ENCODE measurements at places on chromosomes 3 and 15. TPM values are rescaled to one million over a fixed set of nuclear protein-coding genes. Genes with fewer than 3 reads are reported as not detected.
A peak's percentile ranks its signal among the peaks of the same experiment; 100 is the strongest.

GRCh38 chr15:34782901-34783300, 12.4 kb downstream of the ACTC1 start:
- H3K4me1 ChIP-seq: no peaks in the 10 kb centered on the region
- no peak overlapping the region for H3K4me3 ChIP-seq
- no peaks in the 10 kb centered on the region for H3K36me3 ChIP-seq
- H3K27me3 ChIP-seq: no peaks in the 10 kb centered on the region
- no peak for DNase-seq
- no peak overlapping the region for H3K27ac ChIP-seq

GRCh38 chr15:32683906-32684584, 33.8 kb upstream of the GREM1 start:
- H3K27ac ChIP-seq: no peak overlapping the region
- no peak overlapping the region for H3K4me3 ChIP-seq
- H3K27me3 ChIP-seq: no peaks in the 10 kb centered on the region
- H3K36me3 ChIP-seq: no peaks in the 10 kb centered on the region
- DNase-seq: peak; percentile 67

DNA sequence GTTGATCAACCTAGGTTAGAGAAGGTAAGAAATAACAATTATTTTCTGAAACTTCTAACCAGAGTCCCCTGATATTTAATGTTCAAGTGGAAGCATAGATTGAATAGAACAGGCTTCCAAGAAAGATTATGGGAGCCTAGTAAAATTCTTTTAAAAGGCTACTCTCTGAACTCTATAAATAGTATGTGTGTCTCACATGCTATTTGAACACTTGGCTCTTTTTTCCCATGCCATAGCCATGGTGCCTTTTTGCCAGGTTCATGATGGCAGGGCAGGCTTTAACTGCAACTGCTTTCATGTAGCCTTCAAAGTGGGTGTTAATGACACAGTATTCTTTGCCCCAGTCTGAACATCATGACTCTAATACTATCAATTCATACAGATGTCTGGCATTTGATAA, 22.9 kb upstream of the STRIT1 start:
- no peaks in the 10 kb centered on the region for H3K27me3 ChIP-seq
- H3K36me3 ChIP-seq: no peaks in the 10 kb centered on the region
- no peak for DNase-seq

DNA sequence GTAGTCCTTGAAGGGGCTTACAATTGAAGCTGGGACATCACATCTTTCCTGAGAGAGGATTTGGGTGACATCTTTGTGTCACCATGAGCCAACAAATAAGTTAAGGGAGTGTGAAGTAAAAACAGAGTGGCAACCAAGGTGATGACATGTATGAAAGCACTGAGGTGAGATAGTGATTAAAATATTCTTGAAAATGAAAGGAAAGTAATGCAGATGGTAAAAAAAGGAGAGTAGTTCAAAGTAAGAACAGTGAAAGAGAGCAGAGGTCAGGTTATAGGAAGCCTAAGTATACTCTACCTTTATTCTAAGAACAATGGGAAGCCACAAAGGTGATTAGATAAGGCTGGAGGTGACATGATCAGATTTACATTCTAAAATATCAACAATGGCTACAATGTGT, 486.1 kb downstream of the DIPK2A start:
- no peaks in the 10 kb centered on the region for H3K27me3 ChIP-seq
- no peak overlapping the region for H3K27ac ChIP-seq
- H3K4me1 ChIP-seq: no peaks in the 10 kb centered on the region
- DNase-seq: no peak
- no peak overlapping the region for H3K4me3 ChIP-seq
- H3K36me3 ChIP-seq: no peaks in the 10 kb centered on the region

GRCh38 chr3:129662191-129662608, 55.7 kb upstream of the PLXND1 start:
- no peaks in the 10 kb centered on the region for H3K27me3 ChIP-seq
- H3K4me3 ChIP-seq: no peak overlapping the region
- no peak overlapping the region for H3K27ac ChIP-seq
- H3K4me1 ChIP-seq: peaks cover 17% of the 10 kb centered on the region
- no peak for DNase-seq

- H3K4me3 ChIP-seq: no peak overlapping the region
- no peaks in the 10 kb centered on the region for H3K27me3 ChIP-seq
- no peak for DNase-seq
Observed at GRCh38 chr3:129358772-129359371, 69.6 kb downstream of the EFCAB12 start.

DNA sequence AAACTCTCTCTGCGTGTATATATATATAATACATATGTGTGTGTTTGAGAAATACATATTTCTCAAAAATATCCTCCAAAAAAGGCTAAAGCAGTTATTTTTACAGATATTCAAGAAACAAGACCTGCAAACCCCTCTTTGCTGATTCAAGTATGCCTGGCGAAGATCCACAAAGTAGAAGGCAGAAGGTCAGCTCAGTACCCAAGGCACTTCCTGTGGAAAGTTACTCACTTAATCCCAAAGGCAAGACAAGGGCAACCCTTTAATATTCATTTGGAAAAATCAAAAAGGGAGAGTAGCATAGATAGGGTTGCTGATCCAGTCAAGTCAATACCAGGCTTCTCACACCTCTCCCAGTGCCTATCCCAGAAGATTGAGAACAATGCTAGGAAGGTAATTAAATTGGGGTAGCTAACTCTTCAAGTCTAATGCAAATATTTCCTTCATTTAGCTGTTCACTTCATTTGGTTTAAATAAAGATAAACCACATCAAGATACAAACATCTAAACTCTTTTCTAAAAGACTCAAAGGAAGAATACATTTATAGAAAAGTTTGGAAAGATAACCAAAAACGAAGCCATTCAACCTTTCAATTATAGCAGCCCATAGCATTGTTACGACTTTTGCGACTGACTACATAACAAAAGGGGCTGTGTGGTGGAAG, 7.2 kb downstream of the COX17 start:
- DNase-seq: no peak
- no peaks in the 10 kb centered on the region for H3K27me3 ChIP-seq
- H3K4me1 ChIP-seq: peaks cover 2% of the 10 kb centered on the region

GRCh38 chr3:134312873-134313846, 61.1 kb downstream of the AMOTL2 start:
- peak overlapping the region; percentile 15 for H3K4me3 ChIP-seq
- H3K27me3 ChIP-seq: no peaks in the 10 kb centered on the region
- no peaks in the 10 kb centered on the region for H3K36me3 ChIP-seq
- peak overlapping the region; percentile 86 for H3K27ac ChIP-seq

CEMIP gene
- total RNA-seq: 7.5 TPM

Measured in aorta (tissue), 5 donors.